ENCODE measurements at places on chromosomes 1 and 21. TPM values are rescaled to one million over a fixed set of nuclear protein-coding genes. Genes with fewer than 3 reads are reported as not detected.
A peak's percentile ranks its signal among the peaks of the same experiment; 100 is the strongest.

The SPRR1A gene
- not detected for total RNA-seq

The TP73 gene
- 24.7 TPM for total RNA-seq

GRCh38 chr1:233020426-233020825 is 70.0 kb downstream of the NTPCR start:
- H3K36me3 ChIP-seq, result no peaks in the 10 kb centered on the region
- no peaks in the 10 kb centered on the region for H3K4me1 ChIP-seq
- no peak overlapping the region for H3K27ac ChIP-seq
- H3K27me3 ChIP-seq, result no peaks in the 10 kb centered on the region
- H3K4me3 ChIP-seq, result no peak overlapping the region

The ABCA4 gene
- total RNA-seq, result 2.8 TPM

DNA sequence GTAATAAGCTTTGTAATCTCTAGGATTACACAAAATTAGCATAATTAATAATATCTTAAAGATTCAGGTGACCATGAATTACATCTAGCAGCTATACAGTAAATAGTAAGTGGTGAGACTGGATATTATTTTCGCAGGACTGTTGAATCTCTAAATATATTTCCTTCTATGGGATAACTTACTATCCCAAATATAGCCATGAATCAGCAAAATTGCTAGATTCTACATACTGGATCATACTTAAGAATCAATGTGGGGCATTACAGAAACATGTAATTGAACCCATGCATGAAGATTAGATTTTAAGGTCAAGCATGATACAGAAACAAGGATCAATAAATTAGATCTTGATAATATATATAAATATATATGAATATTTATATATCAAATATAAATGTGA is 1203.4 kb downstream of the BRINP3 start:
- DNase-seq, result no peak
- no peaks in the 10 kb centered on the region for H3K36me3 ChIP-seq
- no peaks in the 10 kb centered on the region for H3K4me1 ChIP-seq
- no peak overlapping the region for H3K4me3 ChIP-seq
- no peak overlapping the region for H3K27ac ChIP-seq
- no peaks in the 10 kb centered on the region for H3K27me3 ChIP-seq

DNA sequence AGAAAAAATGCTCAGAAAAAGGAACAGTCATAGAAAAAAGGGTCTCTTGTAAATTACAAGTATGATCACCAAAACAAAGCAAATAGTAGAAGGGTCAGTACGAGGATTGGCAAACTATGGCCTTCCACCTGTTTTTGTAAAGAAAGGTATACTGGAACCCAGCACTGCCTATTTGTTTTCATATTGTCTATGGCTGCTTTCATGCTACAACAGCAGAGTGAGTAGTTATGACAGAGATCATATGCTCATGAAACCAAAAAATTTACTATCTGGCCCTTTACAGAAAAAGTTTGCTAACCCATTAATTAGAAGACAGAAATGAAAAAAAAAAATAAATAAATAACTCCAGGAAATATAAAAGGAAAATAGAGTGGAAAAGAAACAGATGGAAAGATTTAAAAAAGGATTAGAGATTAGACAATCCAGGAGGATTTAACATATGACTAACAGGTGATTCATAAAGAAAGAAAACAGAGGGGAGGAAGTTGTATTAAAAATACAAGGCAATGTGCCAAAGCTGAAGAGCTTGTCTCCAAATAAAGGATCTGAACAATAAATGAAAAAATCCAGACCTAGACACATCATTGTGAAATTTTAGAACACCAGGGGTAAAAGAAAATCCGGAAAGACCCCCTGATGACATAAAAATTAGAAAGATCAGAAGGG is 108.5 kb upstream of the SERTAD4 start:
- H3K4me3 ChIP-seq, result no peak overlapping the region
- no peak overlapping the region for H3K27ac ChIP-seq
- H3K4me1 ChIP-seq, result no peaks in the 10 kb centered on the region

The DPYD gene
- 13.0 TPM for total RNA-seq

The SPRR5 gene
- total RNA-seq, result 17.8 TPM

- H3K4me1 ChIP-seq, result peaks cover 15% of the 10 kb centered on the region
- H3K4me3 ChIP-seq, result no peak overlapping the region
- no peaks in the 10 kb centered on the region for H3K27me3 ChIP-seq
- DNase-seq, result no peak
Observed at GRCh38 chr21:38800924-38801744, 4.6 kb upstream of the ETS2 start.

DNA sequence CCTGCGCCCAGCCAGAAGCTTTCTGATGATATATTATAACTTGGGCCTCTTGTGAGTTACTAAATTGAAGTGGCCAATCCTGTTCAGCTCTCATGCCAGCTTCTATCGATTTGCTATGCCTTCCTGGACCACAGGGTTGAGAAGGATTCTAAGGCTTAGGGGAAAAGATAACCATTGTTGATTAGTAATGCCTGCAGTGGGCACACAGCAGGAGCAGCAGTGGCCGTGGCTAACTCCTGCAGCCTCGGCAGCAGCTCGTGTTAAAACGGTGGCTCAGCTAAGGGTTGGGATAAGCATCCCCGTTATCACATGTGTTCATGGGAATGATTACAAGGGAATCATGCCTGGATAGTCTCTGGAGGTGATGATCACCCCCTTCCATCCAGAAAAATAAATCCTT is 20.5 kb upstream of the KCNE2 start:
- no peaks in the 10 kb centered on the region for H3K27me3 ChIP-seq
- H3K27ac ChIP-seq, result no peak overlapping the region
- H3K4me1 ChIP-seq, result no peaks in the 10 kb centered on the region
- no peaks in the 10 kb centered on the region for H3K36me3 ChIP-seq
- DNase-seq, result no peak
- no peak overlapping the region for H3K4me3 ChIP-seq

DNA sequence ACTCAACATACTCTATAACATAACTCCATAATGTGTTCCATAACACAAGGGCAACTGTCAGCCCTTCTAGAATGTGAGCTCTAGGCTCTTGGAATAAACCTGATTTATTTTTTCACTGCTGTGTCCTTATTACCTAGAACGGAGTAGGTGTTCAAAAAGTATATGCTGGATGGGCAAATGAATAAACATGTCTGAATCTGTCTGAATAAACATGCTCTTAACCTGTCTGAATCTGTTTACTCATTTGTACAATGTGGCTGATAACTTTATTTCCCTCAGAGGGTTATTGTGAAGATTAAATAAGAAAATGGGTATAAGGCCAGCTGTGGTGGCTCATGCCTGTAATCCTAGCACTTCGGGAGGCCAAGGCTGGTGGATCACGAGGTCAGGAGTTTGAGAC is 42.3 kb downstream of the AZIN2 start:
- H3K4me3 ChIP-seq, result no peak overlapping the region
- DNase-seq, result no peak
- peak overlapping the region; percentile 37 for H3K27ac ChIP-seq
- H3K36me3 ChIP-seq, result no peaks in the 10 kb centered on the region
- no peaks in the 10 kb centered on the region for H3K27me3 ChIP-seq

DNA sequence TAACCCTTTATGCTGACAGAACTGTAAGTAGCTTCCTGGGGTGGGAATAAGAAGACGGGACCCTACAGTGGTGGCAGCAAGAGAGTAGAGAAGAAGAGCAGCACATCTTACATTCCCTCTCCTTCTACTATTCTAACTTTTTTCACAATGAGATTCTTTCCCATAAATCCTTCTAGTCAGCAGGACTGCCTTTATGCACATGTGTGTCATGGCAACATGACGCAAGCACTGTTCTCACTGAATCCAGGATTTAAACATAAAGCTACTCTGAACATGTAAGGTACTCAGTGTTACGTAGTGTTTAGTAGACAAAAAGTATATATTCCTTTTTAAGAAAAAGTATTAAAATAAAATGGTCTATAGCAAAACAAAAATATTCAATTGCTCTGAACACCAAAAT is 309.7 kb upstream of the LYPLAL1 start:
- H3K27me3 ChIP-seq, result no peaks in the 10 kb centered on the region
- no peak overlapping the region for H3K27ac ChIP-seq
- no peaks in the 10 kb centered on the region for H3K4me1 ChIP-seq

The CD34 gene
- 13.5 TPM for total RNA-seq

DNA sequence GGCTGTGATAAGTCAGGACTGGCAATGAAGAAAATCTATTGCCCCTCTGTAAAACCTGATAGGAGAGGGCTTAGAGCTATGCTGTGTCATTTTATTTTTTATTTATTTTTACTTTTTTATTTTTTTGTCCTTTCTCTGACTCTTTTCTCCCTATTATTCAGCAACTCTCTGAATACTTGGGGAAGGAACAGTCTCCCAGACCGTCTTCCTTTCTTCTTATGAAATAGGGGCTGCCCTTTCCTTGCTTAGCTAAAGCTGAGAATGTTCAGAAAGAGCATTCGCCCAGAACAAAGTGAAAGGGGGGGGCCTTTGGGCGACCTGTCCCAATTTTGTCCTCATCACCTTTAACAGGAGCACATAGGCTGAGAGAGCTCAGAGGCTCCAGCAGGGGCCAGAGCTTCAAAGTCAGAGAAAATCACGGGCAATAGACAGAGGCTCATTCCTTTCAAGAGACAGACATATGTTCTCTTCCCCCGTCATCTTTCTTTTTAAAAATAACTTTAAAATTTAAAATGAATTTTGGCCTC is 80.9 kb downstream of the RNF220 start:
- peaks cover 15% of the 10 kb centered on the region for H3K4me1 ChIP-seq
- H3K36me3 ChIP-seq, result no peaks in the 10 kb centered on the region
- H3K4me3 ChIP-seq, result no peak overlapping the region
- DNase-seq, result no peak
- H3K27me3 ChIP-seq, result peaks cover 15% of the 10 kb centered on the region

The PIGV gene
- 31.5 TPM for total RNA-seq

DNA sequence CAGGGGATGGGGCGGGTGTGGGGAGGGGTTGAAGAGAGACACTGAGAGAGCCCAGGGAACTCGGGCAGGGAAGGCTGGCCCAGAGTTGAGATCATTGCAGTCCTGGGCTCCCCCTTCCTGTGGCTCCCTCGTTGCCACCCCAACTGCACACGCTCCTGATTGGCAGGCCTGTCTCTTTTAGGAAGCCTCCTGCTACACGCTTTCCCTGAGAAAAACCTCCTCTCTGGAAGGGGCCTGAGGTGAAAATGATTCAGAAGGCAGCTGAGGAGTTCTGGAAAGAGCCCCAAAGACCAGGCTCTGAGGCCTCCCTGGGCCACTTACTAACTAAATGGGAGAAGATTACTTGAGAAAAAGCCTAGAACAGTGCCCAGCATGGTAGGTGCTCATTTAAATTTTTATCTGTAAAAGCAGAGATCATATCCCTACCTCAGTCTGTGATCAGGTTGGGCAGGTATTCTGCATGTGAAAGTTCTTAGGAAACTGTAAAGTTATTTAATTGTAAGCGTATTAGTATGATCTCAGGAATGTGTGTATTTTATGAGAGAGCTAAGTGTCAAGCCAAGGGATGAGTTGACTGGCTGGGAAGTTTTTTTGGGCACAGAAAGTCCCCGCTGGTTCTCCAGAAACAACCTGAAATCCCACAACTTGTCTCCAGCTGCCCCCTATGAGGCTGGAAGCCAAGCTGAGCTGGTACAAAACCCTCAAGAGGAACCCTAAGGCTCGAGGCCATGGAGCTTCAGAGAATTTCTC is 65.2 kb upstream of the EPS8L3 start:
- H3K4me1 ChIP-seq, result peaks cover 10% of the 10 kb centered on the region
- no peaks in the 10 kb centered on the region for H3K27me3 ChIP-seq
- no peak overlapping the region for H3K4me3 ChIP-seq
- no peaks in the 10 kb centered on the region for H3K36me3 ChIP-seq
- H3K27ac ChIP-seq, result no peak overlapping the region
- DNase-seq, result no peak

- H3K36me3 ChIP-seq, result no peaks in the 10 kb centered on the region
- H3K4me1 ChIP-seq, result peaks cover 21% of the 10 kb centered on the region
Observed at GRCh38 chr1:12138196-12139168, 28.3 kb upstream of the TNFRSF1B start.

The CD1C gene
- 6.1 TPM for total RNA-seq

GRCh38 chr21:21204366-21204996 is 206.3 kb downstream of the NCAM2 start:
- no peak overlapping the region for H3K4me3 ChIP-seq
- H3K27me3 ChIP-seq, result no peaks in the 10 kb centered on the region
- no peak for DNase-seq
- peaks cover 3% of the 10 kb centered on the region for H3K4me1 ChIP-seq
- H3K27ac ChIP-seq, result no peak overlapping the region

GRCh38 chr1:22500471-22500870 is 48.8 kb downstream of the ZBTB40 start:
- no peak overlapping the region for H3K4me3 ChIP-seq
- peaks cover 5% of the 10 kb centered on the region for H3K36me3 ChIP-seq
- no peak overlapping the region for H3K27ac ChIP-seq
- no peaks in the 10 kb centered on the region for H3K27me3 ChIP-seq
- H3K4me1 ChIP-seq, result peaks cover 17% of the 10 kb centered on the region
- DNase-seq, result no peak

The SPATA45 gene
- not detected for total RNA-seq

The AADACL4 gene
- total RNA-seq, result not detected

The PCP4L1 gene
- 4.1 TPM for total RNA-seq

The PLEKHA6 gene
- 3.7 TPM for total RNA-seq

DNA sequence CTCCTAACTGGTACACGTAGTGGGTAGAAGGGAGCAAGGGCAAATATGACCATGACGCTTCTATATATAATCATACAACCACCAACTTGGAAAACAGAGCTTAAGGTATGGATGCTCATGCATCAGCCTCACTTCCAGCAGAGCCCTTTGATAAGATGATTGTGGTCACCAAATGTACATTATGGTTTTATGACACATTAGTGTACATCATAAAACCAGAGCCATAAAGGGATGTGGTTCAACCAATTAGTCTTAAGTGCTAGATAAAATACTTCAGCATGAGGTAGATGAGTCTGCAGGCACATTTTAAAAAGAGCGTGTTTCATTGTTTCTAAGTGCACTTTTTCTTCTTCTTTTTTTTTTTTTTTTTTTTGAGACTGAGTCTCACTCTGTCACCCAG is 43.7 kb downstream of the NIBAN1 start:
- no peaks in the 10 kb centered on the region for H3K27me3 ChIP-seq
- H3K4me3 ChIP-seq, result no peak overlapping the region
- peak overlapping the region; percentile 4 for H3K27ac ChIP-seq
- no peak for DNase-seq
- H3K4me1 ChIP-seq, result peaks cover 5% of the 10 kb centered on the region

- no peak for DNase-seq
- no peaks in the 10 kb centered on the region for H3K4me1 ChIP-seq
- H3K27ac ChIP-seq, result no peak overlapping the region
- H3K27me3 ChIP-seq, result peaks cover 37% of the 10 kb centered on the region
- no peak overlapping the region for H3K4me3 ChIP-seq
Observed at GRCh38 chr1:18682375-18682774, 51.7 kb downstream of the PAX7 start.

GRCh38 chr1:21051177-21051825 is 125.4 kb downstream of the EIF4G3 start:
- H3K4me1 ChIP-seq, result no peaks in the 10 kb centered on the region
- no peak overlapping the region for H3K4me3 ChIP-seq
- no peaks in the 10 kb centered on the region for H3K27me3 ChIP-seq
- H3K27ac ChIP-seq, result no peak overlapping the region
